ENCODE measurements at places on chromosomes 6 and 20.

GRCh38 chr6:94389218-94389617 lies 969.9 kb upstream of the EPHA7 start:
- DNase-seq = no peak

DNA sequence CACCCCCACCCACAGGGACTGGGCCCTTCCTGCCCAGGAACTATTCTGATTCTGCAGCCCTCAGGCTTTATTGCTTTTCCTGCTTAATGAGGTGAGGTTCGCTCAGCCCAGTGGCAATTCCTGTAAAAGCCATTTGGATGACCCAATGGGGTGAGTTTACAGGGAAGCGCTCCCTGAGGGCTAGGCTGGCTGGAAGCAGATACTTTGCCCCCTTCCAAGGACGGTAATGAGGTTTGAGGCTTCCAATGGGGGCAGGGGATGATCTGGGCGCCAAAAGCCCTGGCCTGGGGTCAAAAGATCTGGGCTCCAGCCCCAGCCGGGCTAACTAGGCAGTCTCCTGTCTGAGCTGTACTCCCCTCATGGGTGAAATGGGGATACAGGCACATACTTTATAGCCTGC lies 41.8 kb downstream of the RIPOR3 start:
- no peak for DNase-seq

DNA sequence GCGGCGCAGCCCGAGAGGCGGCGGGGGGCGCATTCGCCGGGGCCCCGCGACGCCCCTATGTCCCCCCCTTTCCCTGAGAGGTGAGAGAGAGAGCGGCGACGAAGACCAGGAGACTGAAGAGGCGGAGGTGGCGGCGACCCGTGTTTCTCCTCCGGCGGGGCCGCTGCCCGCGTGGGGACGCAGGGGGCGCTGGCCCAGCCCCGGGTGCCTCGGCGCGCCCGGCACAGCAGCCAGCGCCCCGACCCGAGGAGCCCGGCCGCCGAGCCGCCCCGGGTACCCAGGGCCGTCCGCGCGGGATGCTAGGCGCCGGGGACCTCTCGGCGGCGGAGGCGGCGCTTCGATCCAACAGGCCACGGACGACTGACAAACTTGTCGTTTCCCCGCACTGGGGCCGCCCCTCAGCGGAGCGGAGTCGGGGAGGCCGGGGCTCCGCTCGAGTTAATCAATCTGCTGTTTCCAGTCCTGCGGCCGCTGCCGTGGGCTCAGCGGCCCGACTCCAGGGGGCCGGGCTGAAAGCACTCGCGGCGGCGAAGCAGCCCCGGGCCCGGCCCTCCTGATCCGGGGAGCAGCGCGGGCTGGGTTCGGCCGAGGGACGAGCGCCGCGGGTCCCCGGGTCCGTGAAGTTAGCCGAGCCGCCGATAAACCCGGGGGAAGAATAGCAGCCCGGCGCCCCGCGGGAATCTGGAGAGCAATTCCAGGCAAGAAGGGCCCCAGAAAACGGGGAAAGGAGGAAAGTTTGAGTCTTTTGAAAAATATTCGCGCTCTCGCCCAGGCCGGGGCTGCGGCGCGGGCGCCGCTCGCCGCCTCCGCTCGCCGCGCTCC lies 631 bp downstream of the MDGA1 start:
- peak; percentile 42 for DNase-seq

- no peak for DNase-seq
These were observed 6.7 kb upstream of the LCA5 start for GRCh38 chr6:79543886-79544285.

DNA sequence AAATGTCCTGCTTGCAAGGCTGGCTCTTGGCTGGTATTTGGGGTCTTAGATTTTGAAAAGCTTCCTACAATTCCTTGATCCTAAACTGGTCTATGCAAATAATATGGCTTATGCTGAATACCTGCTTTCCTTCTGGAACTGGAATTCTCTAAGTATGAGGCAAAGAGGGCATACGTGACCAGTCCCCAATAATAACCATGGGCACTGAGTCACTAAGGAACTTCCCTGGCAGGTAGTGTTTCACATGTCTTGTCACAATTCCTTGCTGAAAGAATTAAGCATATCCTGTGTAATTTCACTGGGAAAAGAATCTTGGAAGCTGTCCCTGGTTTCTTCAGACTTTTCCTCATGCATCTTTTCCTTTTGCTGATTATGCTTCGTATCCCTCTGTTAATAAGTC lies 106.5 kb downstream of the MMS22L start:
- no peak for DNase-seq

GRCh38 chr6:72624557-72625160 lies 2.8 kb downstream of the KCNQ5 start:
- no peak for DNase-seq

DNA sequence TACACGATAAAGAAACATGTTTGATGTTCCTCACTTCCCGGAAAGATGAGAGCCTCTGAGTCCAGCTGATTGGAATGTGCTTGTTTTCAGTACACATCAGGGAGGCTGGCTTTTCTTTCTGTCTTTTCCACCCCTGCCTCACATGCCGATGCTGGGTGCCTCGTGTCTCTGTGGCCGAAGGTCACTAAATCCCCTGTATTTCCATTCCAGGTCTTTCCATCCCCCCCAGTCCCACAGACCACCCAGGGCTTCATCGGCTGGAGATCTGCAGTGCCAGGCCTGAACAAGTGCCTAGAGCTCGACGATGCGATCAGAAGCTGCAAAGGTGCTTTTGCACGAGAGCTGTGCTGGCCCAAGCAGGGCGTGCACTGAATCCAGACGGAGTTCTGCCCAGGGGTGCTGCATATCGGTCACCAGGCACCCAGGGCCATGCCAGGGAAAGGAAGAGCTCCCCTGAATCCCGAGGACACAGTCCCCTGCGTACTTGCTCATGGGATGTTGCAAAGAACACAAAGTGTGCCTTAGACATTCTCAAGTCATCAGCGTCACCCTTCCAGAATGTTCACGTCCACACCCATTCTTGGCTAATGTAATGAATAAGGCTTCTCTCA lies 67.9 kb downstream of the ANKRD60 start:
- no peak for DNase-seq

DNA sequence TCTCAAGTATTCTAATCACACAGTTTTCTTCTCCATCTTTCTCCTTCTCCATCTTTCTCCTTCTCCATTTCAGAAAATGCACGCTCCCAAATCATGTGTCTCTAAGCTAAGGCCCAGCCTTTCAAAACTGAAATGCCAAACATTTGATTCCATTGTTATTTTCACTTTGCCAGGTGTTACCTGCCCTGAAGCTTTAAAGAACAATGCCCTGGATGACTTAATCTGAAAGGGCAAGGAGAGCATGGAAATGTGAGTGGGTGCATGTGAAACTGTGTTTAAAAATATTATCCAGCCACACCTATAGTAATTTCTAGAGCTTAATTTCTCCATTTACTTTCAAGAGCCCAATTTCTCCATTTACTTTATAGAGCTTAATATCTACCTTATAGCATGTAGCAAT lies 42.4 kb upstream of the GCLC start:
- no peak for DNase-seq

DNA sequence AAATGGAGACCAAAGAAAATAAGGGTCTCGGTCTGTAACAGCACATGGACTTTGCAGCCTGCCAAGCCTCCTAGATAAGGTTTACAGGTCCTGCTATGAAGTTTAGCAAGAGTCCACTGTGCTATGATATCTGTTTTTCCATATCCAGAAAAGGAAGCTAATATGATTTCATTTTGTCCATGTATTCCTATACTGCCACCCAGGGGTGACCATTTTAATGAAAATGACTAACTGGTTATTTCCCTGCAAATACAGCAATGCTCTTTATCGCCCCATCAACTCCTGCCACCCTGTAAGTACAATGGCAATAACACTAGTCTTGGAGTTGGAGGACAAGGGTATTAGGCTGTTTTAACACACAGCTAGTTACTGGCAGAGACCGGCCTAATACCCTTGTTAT lies 115.2 kb upstream of the GLP1R start:
- no peak for DNase-seq

DNA sequence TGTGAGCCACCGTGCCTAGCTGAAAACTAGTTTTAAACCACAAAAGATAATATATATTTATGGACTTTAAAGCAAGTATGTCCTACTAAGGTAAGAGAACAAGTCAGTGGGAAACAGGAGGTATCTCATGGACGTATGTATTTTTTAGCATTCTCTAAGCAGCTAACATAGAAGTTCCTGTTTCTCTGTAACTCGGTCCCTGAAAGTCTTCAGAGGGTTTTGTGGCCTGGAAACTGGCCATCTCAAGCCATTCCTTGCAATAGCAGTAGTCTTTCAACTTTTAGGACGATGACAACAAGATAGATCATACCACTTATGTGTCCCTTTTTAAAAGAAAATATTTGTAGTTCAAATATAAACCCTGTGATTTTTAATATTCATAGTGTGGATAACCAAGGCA lies 95.6 kb upstream of the RALGAPA2 start:
- no peak for DNase-seq

DNA sequence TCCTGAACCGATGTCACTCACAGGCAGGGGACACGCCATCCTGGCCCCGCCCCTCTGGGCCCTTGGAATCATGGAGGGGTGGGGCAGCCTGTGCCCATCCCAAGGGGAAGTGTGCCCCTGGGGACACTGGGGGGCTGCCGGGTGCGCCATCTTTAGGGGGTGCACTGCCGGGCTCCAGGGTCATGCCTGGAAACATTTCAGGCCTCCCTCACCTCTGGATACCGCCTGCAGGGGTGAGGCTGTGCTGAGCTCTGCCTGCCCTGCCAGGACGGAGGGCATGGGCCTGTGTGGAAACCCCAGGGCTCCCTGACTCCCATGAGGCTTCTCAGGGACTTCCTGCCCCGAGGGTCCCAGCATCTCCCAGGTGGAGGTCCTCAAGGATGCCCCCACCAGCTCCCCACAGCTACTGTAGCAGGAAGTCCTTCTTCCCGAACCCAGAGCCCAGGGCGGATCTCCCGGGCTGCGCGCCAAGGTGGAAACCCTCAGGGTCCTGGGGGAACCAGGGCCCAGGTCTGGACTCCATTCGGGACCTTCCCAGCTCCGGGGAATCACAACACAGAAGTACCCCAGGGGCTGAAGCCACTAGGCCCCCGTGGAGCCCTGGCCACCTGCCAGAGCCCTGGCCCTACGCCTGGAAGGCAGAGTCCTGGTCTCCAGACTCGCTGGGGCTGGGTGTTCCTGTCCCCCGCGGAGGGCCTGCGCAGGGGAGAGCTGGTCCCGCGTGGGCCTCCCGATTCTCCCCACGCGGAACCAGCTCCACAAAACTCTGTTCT lies 15.6 kb downstream of the CHRNA4 start:
- DNase-seq = no peak

GRCh38 chr20:33296206-33296605 lies 13.2 kb downstream of the BPIFB1 start:
- no peak for DNase-seq

- no peak for DNase-seq
These were observed 33.1 kb downstream of the MOCS1 start for GRCh38 chr6:39901116-39901655.

- DNase-seq = peak; percentile 37
These were observed 46.2 kb upstream of the SDHAF4 start for GRCh38 chr6:70520575-70520974.

DNA sequence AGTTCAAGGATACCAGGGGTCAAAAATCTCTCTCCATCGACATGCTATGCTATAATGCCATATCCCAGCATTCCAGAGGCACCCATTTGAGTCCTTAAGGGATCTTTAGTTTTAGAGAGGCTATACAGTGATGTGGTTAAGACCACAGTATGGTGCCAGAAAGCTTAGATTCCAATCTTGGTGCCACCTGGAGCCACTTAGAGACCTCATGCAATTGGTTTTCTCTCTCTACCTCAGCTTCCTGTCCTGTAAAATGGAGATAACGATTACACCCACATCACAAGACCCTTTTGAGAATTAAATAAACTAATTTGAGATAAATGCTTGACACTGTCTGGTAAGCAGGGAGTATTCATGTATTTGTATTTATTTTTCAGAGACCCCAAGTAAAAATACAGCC lies 39.0 kb downstream of the PLAGL1 start:
- no peak for DNase-seq

GRCh38 chr20:43567477-43567876 lies 8.7 kb downstream of the SGK2 start:
- no peak for DNase-seq

DNA sequence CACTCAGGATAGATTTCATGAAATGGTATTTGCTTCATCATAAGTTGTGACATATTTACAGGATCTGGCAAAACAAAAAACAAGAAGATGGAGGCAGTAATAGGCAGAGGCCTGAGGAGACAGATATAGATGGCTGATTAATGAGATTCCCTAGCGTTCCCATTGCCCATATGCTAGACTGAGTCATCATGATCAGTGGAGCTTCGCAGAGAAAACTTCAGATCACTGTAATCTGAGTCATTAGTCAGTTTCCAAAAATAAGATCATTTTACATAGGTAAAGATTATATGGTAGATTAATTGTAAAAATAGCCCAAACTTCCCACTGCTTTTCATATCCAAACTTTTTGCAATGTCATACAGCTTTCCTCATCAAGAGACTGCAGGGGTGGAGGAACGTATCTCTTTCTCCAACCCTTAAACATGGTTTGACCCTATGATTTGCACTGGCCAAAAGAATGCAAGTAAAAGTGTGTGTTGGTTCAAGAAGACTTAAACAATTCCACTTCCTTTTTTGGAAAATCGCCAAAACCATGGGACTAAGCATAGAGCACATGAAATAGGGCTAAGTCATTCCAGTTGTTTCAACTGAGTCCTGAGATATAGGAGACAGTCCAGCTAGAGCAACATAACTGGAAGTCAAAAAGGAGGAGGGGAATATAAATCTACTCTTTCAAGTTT lies 626.0 kb downstream of the RNF144B start:
- DNase-seq = no peak

DNA sequence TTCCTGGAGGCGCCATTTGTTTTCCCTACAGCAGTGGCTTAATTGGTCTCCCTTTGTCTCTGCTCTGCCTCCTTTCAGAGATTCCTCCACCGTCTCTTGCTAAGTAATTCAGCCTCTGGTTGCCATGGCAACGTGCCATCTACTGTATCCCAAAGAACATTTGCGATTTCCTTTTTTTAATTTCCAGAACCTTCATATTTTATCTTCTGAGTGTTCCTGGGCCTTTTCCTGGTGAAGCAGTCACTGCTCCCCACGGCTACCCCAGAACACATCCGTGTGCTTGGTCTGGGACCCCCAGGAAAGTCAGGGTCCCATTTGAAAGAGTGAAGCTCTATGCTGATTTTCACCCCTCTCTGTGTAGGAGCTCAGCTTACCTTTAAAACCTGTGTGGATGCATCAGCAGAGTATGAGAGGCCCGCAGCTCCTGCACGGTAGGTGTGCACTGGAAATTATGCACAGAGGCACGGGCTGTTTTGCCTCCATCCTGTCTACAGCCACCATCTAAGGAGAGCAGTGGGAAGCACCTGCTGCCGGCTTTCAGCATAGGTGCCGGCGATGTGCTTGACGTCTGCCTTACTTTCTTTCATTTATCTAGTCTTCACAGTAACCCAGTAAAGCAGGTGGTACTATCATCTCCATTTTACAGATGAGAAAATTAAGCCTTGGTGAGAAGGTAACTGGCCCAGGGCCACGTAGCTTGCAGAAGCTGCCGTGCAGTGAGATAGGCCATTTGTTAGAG lies 122.8 kb downstream of the SYCP2 start:
- no peak for DNase-seq

All from CD4-positive, alpha-beta T cell treated with Interleukin-4 for 1 hour (primary cell).